ENCODE measurements at places on chromosomes 2 and 18.

DNA sequence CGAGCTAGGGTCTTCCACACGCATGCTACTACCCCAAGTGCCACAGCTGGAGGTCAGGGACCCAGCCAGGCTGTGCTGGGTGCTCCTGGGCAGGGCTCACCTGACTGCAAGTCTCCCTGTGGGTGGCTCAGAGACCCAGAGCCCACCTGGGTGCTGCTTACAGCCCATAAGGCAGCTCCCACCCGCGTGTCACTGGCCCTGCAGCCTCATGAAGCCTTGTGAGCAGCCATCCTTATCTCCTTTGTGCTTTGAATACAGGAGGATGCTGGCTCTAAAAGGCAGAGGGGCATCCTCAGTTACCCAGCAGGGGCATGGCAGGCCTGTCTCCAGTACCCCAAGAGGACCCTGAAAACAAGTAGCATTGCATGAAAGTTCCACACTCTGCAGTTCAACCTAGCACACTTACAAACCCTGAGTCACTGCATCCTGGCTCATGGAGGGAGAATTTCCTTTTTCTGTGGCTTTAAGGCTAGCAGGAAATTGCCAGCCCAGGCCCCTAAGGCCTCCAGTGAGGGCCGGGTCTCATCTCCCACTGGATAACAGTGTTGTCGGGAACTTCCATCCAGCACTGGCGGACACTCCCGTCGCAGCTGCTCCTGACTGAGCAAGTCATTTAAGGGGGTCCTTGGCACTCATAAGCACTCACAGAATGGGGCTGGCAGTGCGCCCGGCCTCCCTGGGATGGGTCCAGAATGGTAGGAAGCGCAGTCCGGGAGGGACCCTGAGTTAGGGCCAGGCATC, 137.1 kb downstream of the RPIA start:
- DNase-seq = no peak

- DNase-seq = no peak
Observed at GRCh38 chr2:142724186-142724585, 153.3 kb upstream of the KYNU start.

DNA sequence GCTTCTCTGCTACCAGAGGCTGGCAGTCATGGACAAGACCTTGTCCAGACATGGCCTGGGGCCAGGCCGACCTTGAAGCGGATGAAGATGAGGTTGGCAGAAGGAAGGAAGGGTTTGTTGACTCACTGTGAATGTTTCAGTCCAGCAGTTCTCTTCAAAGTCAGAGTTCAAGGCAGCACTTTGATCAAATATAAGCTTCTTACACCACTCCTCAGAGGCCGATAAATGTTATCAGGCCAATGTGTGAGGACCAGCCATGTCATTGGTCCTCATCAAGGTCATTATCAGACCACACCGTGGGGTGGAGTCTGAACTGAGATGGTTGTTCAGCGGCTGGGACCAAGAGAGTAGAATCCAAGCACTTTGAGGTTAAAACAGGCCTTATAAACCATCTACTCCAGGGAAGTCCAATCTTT, 35.5 kb downstream of the QPCT start:
- no peak for DNase-seq

DNA sequence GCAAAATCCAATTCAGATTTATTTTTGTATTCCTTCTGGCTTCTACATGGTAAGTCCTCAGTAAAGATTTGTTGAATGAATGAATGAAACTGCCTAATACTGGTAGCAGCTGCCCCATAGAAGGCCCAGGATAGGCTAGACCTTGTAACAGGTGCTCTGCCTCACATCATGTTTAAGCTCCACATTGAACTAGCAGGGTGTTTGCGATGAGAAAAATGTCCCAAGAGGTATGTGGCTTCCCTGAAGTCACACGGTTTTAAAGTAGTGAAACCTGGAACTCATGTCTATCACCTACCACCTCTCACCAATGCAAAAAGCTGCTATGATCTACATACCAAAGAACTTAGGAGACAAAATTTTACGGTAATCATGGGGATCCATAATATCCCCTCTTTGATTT, 765 bp upstream of the LHCGR start:
- DNase-seq = no peak

- no peak for DNase-seq
Observed at GRCh38 chr2:47061944-47062678, 93.0 kb downstream of the STPG4 start.

DNA sequence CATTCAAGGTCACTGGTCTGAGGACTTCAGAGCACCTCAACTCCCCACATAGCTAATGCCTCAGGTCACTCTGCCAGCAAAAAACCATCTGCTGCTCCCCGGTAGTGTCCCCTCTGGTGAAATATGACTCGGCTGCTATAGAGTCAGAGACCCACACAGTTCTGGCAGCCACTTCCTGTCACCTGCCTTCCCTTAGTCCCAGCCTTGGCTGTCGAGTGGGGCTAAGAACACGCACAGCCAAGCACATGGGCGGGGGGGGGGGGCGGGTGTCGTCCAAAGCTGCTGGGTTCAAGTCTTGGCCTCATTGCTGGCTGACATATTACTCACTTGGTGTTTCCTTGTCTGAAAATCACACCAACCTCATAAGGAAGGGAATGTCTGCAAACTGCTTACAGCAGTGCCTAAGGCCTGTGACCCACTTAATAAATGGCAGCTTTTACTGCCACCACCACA, 37.5 kb downstream of the POLR1A start:
- DNase-seq = no peak

DNA sequence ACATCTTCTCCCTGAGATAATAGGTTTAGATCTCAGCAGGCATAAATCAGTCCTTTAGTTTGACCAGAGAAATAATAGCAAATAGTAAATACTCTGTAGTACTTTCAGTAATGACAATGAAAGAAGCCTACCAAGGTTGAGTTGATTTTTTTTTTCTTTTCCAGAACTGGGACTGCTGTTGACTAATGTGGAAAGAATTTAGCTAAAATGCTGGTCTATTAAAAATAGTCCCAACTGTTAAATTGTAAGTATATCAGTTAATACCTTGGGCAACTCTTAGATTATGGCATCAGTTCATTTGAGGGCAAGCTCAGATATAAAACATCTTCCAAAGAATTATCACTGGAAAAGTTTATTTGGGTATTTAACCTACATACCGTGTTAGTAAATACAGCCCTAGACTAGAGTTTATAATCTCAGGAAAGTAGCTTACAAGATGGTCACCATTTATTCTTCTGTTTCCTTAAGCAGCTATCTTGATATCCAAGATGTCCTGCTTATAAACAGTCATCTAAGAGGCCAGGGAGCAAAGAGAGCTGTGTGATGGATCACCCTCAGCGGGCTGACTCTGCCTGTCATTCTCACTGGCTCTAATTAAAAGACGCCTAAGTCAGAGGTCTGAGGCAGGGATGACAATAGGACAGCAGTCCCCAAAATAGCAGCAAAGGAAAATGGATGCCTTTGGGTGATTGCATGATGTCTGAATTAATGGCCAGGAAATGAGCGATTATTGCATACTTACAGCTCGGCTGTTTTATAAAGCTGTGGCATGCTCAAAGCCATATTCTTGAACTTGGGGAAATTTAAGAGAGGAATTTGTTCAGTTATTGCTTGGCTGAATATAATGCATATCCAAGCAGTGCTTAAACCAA, 121.3 kb downstream of the MTX2 start:
- DNase-seq = no peak

- no peak for DNase-seq
Observed at GRCh38 chr2:18356676-18357075, 203.8 kb downstream of the RDH14 start.

Data from AML-193 (cell line).